SW480 (cell line): ENCODE measurements at places on chromosomes 1 and 21.

GRCh38 chr1:183837062-183837461, 32.1 kb downstream of the RGL1 start:
- no peak for DNase-seq

DNA sequence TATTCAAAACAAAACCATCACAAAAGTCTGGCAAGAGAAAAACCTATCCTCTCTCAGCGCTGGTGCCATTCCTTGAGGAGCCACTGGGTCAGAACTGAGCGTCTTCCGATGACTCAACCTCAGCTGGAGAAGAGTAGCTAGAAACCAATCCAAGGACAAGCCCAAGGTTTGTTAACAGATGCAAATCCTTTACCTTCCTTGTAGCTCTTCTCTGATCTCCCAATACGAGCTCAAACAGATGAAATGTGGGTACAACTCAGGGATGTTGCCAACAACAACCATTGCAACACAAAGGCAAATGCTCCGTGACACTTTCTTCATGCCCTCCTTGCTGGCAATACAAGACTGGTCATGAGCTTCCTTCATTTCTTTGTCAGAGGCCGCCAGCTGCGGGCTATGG, 337.1 kb downstream of the SIPA1L2 start:
- no peak for DNase-seq

DNA sequence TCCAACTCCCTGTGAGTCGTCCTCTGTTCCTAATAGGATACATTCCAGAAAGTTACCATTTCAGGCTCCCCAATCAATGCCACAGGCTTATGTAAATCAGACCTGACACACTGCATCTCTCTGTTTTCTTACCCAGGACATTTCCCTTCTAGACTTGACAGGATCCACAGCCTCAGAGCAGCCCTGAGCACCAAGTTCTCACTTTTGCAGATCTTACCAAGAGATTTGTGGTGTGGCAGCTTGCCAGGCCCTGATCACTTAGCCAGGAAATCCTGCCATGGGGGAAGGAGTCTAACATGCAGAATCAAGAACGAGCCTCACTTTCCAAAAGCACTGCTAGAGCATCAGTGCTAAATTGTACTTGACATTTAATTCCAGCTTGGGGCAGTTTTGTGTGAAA, 202.9 kb downstream of the TBX15 start:
- DNase-seq = no peak

DNA sequence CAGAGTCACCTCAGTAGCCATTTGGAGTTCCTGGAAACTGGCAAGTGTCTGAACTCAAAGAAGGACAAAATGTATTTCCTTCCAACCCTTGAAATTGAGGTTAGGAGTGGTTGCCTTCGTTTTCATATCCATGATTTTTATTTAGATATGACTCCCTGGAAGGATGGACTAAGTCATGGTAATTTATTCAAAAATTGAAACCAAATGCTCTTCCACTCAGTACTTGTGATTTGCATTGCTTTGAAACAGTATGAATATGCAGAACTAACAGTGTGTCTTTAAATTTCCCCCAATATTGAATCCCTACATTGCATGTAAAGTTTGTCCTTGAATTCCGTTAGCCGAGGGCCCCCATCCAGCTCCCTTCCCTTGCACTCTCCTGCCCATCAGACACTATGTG, 112.1 kb upstream of the DNAH14 start:
- no peak for DNase-seq

DNA sequence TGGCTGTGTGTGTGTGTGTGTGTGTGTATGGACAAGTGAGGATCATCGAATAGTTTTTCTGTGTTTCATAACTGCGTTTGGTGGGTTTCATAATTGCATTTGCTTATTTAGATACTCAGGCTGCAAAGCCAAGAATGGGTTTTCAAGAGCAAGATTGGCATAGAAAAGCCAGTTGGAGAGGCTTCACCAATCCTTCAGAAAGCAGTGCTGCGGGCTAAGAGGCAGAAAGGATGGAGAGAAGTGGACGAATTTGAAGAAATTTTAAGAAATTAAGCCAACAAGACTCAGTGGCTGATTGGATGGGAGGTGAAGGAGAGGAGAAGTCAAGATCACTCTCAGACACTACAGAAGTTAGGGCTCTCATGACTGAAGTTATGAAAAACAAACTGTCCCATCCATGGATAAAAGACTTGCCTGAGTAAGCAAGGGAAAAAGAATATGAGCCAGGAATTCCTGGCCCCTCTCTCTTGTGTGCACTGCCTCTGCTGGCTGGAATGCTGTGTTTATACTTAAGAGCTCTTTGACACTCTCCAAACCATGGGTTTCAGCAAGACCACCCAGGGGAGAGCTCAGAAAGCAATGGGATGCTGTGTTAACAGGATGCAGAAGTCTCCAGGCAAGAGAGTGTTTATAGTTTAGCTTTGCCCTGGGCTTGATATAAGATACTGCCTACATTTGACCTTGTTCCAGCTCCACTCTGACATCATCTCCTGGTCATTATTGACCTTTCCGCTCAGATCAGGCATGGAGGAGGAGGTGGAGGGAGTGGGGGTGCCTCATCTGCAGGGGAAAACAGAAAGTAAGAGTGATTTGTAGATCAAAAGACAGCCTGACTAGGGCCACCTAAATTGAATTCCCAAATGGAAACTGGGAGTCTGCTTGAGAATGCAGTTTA, 232.0 kb upstream of the PLXNA2 start:
- DNase-seq = no peak

GRCh38 chr1:56437959-56438358, 141.4 kb downstream of the PLPP3 start:
- peak; percentile 32 for DNase-seq

DNA sequence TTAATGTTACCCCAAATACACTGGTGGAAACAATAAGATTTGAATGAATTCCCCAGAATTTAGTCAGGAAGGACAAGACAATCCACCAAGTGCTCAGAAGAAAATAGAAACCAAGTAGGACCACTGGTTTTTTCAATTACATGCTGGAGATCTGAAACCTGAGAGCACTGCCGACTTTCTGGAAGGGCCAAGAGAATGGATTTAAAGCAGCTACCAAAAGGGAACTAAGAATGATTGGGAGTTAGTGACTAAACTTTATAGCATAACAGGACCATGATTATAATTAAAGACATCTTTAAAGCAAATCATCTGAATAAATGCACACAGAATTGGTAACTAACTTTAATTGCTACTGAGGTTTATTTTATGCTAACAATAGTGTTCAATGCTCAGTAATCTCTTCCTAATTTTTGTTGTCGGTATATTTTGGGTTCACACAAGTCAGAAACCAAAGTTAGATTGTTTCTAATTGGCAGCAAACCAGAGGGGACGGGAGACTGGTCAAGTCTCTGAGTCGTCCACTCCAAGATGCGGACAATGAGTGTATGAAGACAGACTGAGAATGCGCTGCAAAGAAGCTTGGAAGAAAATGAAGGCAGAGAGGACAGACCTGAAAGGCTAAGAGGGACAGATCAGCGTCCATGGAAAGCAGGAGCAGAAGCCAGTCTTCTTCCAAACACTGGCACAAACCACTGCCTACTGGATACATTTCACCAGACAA, 2.3 kb upstream of the RGS13 start:
- DNase-seq = no peak

- no peak for DNase-seq
Observed at GRCh38 chr1:6645018-6645417, 20.4 kb downstream of the THAP3 start.

DNA sequence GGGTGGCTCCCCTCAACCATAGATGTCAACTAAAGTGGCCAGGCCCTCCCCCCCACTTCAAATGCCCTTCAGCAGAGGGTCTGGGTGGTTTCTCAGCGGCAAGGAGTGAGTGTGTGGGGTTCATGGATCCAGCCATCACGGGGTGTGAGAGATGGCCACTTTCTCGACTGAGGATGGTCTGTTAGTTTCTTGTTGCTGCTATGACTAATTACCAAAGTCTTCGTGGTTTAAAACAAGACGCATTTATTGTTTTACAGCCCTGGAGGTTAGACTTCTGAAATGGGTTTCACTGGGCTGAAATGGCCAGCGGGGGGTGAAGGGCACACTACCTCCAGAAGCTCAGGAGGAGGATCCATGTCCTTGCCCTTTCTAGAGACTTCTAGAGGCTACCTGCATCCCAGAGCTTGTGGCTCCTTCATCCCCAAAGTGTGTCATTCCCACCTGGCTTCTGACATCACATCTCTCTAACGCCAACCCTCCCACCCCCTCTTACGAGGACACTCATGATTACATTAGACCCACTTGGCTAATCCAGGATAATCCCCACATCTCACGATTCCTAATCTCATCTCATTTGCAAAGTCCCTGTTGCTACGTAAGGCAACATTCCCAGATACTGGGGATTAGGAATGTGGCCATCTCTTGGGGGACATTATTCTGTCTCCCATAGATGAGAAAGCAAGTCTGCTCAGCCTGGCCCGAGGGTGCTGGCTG, 53.0 kb downstream of the EPHB2 start:
- no peak for DNase-seq

DNA sequence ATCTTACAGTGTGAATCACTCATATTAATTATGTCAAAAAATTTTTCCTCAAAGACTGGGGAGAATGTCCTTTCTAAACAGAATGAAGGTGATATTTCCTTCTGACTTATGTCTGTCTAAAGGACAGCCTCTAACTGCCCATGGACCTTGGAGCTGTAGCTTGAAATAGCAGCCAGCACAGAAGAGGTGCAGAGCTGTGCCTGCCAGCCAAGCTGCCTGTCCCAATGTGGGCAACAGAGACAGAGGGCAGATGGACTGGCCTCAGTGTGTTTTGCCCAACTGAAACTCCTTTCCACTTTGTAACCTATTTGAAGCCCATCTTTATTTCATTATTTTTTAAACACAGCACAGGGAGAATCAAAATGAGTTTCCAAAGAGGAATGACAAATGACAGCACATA, 97.6 kb upstream of the DYNLT5 start:
- no peak for DNase-seq
